ENCODE measurements at places on chromosomes 3 and 15.

- DNase-seq, result no peak
These were observed 62.2 kb upstream of the CTSH start for GRCh38 chr15:79007066-79007465.

GRCh38 chr3:196007744-196008335, 74.0 kb downstream of the TFRC start:
- DNase-seq, result no peak

DNA sequence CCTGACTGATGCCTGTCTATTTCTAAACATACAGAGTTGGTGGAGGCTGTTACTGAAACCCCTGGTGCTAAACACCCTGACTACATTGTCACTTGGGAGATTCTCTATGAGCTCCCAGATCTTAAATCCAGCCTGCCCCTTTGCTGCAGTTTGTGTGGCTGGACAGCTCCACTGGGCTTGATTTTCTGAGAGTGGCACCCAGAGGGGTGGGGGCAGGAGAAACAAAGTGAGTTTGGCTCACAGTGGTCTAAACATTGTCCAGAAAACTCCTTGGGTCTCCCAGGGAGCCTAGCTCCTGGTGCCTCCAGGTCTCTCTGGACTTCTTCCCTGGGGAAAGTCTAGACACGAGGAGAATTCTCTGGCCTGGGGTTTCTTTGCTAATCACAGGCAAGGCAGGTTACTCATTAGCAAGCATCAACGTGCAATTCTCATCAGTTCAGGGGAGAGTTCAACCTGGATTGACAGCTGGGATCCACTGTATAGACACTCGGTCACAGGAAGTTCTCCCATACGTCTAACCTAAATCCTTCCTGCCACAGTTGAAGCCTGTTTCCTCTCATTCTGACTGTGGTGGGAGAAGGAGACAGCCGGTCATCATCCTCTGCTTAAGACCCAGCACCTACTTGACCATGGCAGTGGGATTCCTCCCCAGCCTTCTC, 7.1 kb upstream of the DLL4 start:
- DNase-seq, result no peak

DNA sequence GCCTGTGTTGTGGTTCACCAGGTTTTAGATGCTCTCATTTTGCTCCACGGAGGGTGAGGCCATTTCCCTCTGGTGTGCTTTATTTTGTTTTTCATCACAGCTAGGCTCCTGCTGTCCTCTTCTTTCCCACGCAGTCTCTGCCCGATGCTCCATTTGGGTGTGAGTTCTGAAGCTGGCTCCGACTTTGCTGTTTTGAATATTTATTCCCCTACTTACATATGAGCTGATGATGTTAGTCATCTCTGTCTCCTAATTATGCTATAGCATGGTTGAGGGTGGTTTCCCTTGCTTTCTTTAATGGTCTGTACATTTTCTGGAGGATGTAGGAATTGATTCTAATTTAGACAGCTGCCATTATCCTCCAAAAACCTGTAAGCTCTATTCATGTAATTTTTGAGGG, 168.1 kb upstream of the MYRIP start:
- DNase-seq, result no peak

GRCh38 chr15:89462198-89462912, 34.0 kb downstream of the RHCG start:
- no peak for DNase-seq

- no peak for DNase-seq
These were observed 10.0 kb downstream of the ARMC8 start for GRCh38 chr3:138197058-138197457.

- DNase-seq, result no peak
These were observed 71.3 kb downstream of the MESD start for GRCh38 chr15:80918196-80918783.

Data from GOT3 (cell line).